ENCODE measurements at places on chromosomes 1 and 21.
A peak's percentile ranks its signal among the peaks of the same experiment; 100 is the strongest.

GRCh38 chr21:42892582-42892930 is 553 bp upstream of the NDUFV3 start:
- no peak for DNase-seq

DNA sequence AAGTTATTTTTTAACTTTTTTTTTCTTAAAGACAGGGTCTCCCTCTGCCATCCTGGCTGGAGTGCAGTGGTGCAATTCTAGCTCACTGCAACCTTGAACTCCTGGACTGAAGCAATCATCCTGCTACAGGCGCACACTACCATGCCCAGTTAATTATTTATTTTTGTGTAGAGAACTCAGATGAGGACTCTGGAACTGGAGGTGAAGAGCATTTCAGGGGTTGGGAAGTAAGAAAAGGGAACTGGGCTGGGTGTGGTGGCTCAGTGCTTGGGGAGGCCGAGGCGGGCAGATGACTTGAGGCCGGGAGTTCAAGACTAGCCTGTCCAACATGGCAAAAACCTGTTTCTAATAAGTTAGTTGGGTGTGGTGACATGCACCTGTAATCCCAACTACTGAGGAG is 28.9 kb downstream of the SLC35F3 start:
- DNase-seq, result peak; percentile 69

GRCh38 chr1:16351456-16351993 is 755 bp downstream of the FBXO42 start:
- DNase-seq, result peak; percentile 34

- DNase-seq, result no peak
These were observed 169.7 kb downstream of the ATG4C start for GRCh38 chr1:62953633-62954032.

- peak; percentile 85 for DNase-seq
These were observed at the start of the genes AMPD2 and GNAT2 for GRCh38 chr1:109619576-109620400. TSS of gene AMPD2 (plus strand) at chr1:109619837. CDS start at chr1:109621176, 1,339 bp downstream. TSS of gene GNAT2 (minus strand) at chr1:109619616. CDS start at chr1:109612870, 6,746 bp downstream.

DNA sequence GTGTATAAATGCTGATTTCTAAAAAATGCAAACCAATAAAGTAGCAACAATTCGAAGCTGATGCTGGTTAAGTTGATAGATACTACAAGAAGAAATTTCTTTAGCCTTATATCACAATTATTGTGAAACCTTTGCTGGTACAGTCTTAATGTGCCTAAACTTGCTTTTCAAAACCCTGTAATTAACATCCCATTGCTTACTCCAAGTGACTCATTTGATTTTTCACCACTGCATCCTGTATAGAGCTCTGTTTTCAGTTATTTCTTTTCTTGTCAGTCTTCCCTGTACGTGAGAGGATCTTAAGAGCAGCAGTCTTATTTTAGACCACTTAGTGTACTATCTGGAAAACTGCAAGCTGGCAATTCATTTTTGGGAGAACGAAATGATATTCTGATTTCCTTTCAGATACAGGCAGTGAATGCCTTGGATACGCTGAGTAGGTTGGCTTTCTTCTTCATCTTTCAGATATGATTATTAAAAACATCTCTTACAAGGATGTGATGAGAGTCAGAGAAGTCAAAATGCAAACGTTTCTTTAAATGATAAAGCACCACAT is 210.3 kb downstream of the KCTD3 start:
- no peak for DNase-seq

- DNase-seq, result no peak
These were observed 5.7 kb downstream of the BCAR3 start for GRCh38 chr1:93675931-93676330.

GRCh38 chr1:48823168-48823567 is 46.5 kb upstream of the BEND5 start:
- DNase-seq, result peak; percentile 84

DNA sequence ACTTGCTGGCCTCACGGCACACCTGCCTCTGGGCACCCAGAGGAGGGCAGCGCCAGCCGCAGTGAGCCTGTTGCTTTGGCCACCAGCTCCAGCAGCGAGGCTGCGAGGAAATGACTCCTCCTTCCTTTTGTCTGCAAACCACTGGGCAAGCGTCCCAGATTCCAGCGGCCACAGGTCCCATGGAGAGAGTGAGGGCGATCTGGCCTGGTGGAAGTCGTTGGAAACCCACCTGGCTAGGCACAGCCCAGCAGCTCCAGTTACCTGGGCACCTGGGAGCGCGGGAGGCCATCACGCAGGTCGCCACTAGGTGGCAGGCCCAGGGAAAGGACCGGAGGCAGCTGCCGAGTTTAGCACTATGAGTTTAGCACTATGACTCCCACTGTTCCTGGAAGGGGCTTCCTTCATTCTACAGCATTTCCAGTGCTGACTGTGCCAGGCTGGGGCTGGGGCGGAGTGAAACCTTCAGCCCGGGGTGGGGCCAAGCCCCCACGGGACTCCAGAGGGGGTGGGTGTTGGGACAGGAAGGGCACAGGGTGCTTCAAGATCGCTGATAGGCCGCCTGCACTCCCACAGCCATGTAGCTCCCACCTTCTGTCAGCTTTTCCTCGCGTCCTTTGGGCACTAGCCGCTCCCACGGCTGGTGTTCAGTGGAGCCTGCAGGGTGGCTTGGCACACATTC is 1.1 kb upstream of the ESPN start:
- peak; percentile 66 for DNase-seq

All from large intestine (tissue), 12 donors.